Renal cortical epithelial cell (primary cell): ENCODE measurements at places on chromosomes 2 and 18. TPM values are rescaled to one million over a fixed set of nuclear protein-coding genes. Genes with fewer than 3 reads are reported as not detected.

CD207 gene
- total RNA-seq, result not detected in 2 replicates

IL1RL2 gene
- total RNA-seq, result 3.3 and 4.6 TPM in 2 replicates

ZC3H8 gene
- 9.9 and 11.2 TPM in 2 replicates for total RNA-seq

AKAIN1 gene
- not detected in 2 replicates for total RNA-seq

FHL2 gene
- total RNA-seq, result 143 and 751 TPM in 2 replicates

CCDC74B gene
- 0.87 and 7.2 TPM in 2 replicates for total RNA-seq

ZNF24 gene
- 54.0 and 55.5 TPM in 2 replicates for total RNA-seq

ICOS gene
- not detected in 2 replicates for total RNA-seq

CRACDL gene
- 3.0 and 6.3 TPM in 2 replicates for total RNA-seq

VAMP5 gene
- 1.6 and 5.6 TPM in 2 replicates for total RNA-seq

RAPH1 gene
- total RNA-seq, result 20.7 and 43.3 TPM in 2 replicates

ST8SIA3 gene
- total RNA-seq, result not detected in 2 replicates

MYO7B gene
- 0.17 and 0.25 TPM in 2 replicates for total RNA-seq

SNTG2 gene
- total RNA-seq, result 0.15 TPM in 1 of 2 replicates, not detected in the other

TRAF3IP1 gene
- total RNA-seq, result 6.4 and 25.3 TPM in 2 replicates

ACOXL gene
- 0.69 TPM in 1 of 2 replicates, not detected in the other for total RNA-seq

ABCG8 gene
- not detected in 2 replicates for total RNA-seq

DTYMK gene
- 12.2 and 47.4 TPM in 2 replicates for total RNA-seq

FSIP2 gene
- under 0.01 and 1.1 TPM in 2 replicates for total RNA-seq

RBM44 gene
- total RNA-seq, result 0.30 and 0.35 TPM in 2 replicates

COLEC11 gene
- not detected in 2 replicates for total RNA-seq

GRHL1 gene
- 1.7 and 4.0 TPM in 2 replicates for total RNA-seq

RAPGEF4 gene
- total RNA-seq, result under 0.01 and 1.2 TPM in 2 replicates

KCNIP3 gene
- 47.4 and 127 TPM in 2 replicates for total RNA-seq

NPPC gene
- total RNA-seq, result 0.40 TPM in 1 of 2 replicates, not detected in the other

PTPRN gene
- total RNA-seq, result 0.35 and 0.52 TPM in 2 replicates

ANKRD23 gene
- total RNA-seq, result 0.35 and 2.2 TPM in 2 replicates

GREB1 gene
- 0.25 TPM in 1 of 2 replicates, not detected in the other for total RNA-seq

TUBB8B gene
- total RNA-seq, result not detected in 2 replicates

KYNU gene
- 1.6 and 6.1 TPM in 2 replicates for total RNA-seq

ACADL gene
- total RNA-seq, result 0.17 and 3.8 TPM in 2 replicates

PAIP2B gene
- total RNA-seq, result 1.2 and 4.3 TPM in 2 replicates

NT5C1B gene
- not detected in 2 replicates for total RNA-seq

C1GALT1C1L gene
- total RNA-seq, result 1.2 and 2.5 TPM in 2 replicates

TMEM178A gene
- 2.1 and 2.9 TPM in 2 replicates for total RNA-seq

BBS5 gene
- 2.3 and 7.8 TPM in 2 replicates for total RNA-seq

TEKT4 gene
- 0.10 TPM in 1 of 2 replicates, not detected in the other for total RNA-seq

SLC11A1 gene
- total RNA-seq, result 0.05 TPM in 1 of 2 replicates, not detected in the other

ATL2 gene
- 110 and 186 TPM in 2 replicates for total RNA-seq

MEP1B gene
- total RNA-seq, result not detected in 2 replicates

TP53I3 gene
- total RNA-seq, result 54.6 and 68.2 TPM in 2 replicates

ZSWIM2 gene
- not detected in 2 replicates for total RNA-seq

PPP4R3B gene
- 38.2 and 74.5 TPM in 2 replicates for total RNA-seq

DOK6 gene
- 0.17 and 2.3 TPM in 2 replicates for total RNA-seq

LRRTM4 gene
- total RNA-seq, result 0.10 TPM in 1 of 2 replicates, not detected in the other

DUSP19 gene
- 0.87 and 1.8 TPM in 2 replicates for total RNA-seq

CYTIP gene
- total RNA-seq, result 0.94 TPM in 1 of 2 replicates, not detected in the other

GKN1 gene
- total RNA-seq, result not detected in 2 replicates

NEU4 gene
- total RNA-seq, result 0.40 TPM in 1 of 2 replicates, not detected in the other

PSMA8 gene
- total RNA-seq, result not detected in 2 replicates
